AG09309 (cell line): ENCODE measurements at places on chromosomes 5 and 9.

DNA sequence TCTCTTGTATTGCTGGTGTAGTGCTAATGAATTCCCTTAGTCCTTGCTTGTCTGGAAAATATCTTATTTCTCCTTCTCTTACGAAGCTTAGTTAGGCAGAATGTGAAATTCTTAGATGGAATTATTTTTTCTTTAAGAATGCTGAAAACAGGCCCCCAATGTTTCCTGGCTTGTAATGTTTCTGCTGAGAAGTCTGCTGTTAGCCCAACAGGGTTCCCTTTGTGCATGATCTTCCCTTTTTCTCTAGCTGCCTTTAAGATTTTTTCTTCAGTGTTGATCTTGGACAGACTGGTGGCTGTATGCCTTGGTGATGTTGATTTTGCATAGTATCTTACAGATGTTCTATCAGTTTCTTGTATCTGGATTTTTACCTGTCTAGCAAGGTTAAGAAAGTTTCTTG lies 191.3 kb upstream of the DMRTA1 start:
- DNase-seq = no peak

DNA sequence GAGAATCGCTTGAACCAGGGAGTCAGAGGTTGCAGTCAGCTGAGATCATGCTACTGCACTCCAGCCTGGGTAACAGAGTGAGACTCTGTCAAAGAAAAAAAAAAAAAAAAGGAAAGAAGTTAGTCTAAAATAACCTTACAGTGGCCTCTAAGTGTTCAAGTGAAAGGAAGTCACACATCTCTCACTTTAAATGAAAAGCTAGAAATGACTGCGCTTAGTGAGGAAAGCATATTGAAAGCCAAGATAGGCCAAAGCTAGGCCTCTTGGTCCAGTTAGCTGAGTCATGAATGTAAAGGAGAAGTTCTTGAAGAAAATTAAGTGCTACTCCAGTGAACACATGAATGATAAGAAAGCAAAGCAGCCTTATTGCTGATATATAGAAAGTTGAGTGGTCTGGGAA lies 38.1 kb downstream of the ITGA1 start:
- DNase-seq = no peak

GRCh38 chr5:20494706-20495105 lies 506.7 kb upstream of the CDH18 start:
- DNase-seq = no peak

DNA sequence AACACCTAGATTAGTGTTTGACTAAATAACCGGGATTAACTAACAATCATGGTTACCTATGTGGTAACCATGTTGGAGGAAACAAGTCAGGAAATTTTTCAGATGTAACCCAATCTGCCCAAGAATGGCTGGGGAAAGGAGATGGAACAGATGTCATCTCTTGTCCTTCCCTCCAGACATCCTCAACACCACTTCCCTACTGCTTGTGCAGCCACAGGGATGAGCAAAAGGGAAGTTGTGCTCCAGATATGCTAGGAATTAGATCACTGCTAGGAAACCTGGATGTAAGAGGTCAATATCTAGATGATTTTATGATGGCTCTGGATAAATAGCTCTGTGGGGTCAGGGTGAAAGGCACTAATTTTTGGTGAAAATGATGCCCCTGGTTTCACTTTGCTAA lies 61.3 kb upstream of the ELL2 start:
- DNase-seq = no peak

DNA sequence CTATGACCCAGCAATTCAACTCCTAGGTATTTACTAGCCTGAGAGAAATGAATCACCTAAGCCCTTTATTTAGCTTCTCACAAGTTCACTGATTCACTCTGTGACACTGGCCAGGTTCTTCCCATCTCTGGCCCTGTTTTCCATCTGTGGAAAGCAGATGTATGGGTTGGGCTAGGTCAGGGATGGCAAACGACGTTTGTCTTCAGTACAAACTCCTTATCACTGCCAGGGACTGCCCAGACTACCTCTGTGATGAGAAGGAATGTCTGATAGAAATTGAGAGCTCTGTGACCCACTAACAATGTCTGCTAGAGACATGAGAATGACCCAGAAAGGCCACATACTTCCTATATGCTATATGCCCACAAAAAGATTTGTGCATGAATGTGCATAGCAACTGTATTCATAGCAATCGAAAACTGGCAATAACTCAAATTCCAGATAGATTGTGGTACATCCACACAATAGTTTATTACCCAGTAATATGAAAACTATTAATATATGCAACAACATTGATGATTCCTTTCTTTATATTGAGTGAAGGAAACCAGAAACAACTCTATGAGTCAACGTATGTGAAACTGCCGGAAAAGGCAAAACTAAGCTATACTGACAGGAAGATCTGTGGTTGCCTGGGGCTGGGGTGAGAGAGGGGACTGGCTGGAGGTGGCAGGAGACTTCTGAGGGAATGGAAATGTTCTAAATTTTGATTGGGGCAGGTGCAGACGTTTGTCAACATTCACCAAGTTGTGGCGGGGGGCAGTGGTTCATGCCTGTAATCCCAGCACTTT lies 32.0 kb upstream of the ADAM19 start:
- DNase-seq = no peak

DNA sequence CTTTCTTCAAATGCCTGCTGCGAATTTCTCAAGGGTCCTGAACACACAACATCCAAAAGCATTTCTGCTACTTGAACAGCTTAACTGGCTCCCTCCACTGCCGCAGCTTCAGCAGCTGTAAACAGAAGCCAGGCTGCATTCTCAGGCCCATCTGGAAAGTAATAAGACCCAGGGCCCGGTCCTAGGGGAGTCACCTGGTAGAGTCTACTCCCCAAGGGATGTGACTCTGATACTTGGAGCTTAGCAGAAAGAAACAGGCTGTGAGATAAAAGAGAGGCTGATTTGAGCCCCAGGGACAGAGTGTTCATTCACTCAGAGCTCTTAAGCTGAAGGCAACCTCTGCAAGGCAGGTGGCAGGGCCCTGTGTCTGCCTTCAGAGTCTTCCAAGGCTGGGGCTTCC lies 356.8 kb downstream of the SPOCK1 start:
- no peak for DNase-seq

DNA sequence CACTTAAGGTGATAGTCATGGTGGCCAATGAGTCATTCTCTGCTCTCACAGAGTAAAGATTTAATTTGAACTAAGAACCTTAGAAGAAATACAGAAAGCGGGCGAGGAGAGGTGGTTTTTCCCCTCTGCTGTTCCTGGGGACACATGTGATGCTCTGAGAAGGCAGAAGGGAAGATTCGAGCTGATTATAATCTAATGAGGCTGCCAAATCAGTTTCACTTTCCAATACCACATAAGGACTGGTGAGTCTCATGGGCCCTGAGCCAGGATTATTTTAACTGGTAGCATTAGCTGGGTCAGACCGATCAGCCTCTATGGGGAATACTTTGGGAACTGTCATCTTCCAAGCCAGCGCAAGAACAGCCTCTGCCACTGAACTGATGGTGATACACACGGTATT lies 116.5 kb downstream of the SLC1A3 start:
- DNase-seq = no peak

- no peak for DNase-seq
Measured at GRCh38 chr5:133326361-133326760, 274.5 kb downstream of the HSPA4 start.

DNA sequence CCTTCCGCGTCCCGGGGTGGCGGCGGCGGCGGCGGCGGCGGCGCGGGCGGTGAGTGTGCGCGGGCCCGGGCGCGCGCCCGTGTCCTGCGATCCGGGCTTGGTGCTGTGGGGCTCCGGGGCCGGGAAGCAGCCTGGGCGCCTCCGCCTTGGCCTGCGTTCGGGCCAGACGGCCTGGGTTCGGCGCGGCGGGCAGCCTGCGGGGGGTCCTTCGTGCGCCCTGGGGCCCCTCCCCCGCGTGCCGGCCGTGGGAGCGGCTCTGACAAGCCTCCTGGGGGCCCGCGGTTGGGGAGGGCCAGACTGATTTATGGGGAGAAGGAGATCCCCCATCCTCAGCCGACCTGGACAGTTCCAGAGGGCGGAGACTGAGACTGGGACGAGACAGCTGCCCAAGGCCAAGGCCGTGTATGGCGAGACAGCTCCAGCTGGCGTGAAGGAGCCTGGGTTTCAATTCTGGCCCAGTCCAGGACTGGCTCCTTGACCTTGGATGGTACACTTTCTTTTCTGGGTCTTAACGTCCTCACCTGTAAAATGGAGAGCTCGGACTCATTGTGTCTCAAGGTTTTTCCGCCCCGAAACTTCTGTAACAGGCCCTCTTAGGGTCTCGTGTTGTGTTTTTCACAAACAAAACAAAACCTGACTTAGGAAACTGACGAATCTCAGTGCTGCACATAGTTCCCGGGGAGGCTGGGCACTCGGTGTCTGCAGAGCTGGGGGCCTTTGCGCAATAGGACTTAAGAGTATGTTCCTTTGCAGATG lies 603 bp downstream of the TMEM268 start:
- DNase-seq = no peak

- no peak for DNase-seq
Measured at GRCh38 chr5:177131352-177132135, 2.0 kb upstream of the NSD1 start.

DNA sequence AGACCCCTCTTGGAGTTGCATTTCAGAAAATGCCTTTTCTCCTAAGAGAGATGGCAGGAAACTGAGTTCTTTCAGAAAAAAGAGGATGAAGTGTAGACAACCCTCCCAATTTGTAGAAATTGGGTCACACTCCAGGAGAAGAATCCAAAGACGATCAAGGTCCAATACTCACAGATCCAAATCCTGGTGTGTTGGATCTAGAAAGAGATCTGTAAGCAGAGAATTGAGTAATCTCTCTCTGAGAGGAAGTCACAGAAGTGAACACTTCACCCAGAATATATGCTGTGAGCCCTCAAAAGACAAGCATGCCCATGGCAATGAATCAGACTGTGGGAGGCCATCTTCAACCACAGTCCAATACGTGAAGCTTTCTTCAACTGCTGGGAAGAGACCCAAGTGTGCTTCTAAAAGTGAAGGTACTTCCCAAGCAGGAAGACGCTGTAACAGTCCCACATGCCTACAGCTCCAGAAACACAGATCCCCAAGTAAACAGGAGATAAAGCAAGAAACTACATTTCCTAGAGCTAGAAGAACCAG lies 182.7 kb downstream of the SMC2 start:
- DNase-seq = no peak

GRCh38 chr5:81354093-81354492 lies 39.8 kb downstream of the ACOT12 start:
- DNase-seq = no peak

- no peak for DNase-seq
Measured at GRCh38 chr5:140024928-140025327, 18.2 kb downstream of the NRG2 start.

DNA sequence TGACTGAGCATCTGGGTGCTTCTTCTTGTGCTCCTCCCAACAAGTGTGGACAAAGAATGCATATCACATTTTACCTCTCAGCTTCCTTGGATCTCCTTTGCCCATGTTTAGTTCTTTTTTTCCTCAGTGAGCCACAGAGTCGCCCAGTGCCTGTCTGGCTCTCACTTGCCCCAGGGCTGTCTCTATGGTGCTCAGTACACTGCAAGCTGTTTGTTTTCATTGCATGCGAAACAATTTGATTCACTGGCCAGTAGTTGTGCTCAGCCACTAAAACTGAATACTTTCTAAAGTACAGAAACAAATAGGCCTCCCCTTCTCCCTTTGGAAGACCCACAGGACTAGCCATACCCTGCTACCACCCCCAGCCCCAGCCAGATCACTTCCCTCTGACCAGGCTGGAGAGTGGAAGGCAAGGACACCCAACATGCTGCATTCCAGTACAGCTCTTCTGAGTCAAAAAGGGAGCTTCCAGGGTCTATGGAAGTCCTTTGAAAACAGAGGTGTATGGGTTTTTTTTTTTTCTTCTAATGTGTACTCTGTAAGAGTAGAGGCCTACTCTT lies 3.8 kb downstream of the LHFPL2 start:
- no peak for DNase-seq

DNA sequence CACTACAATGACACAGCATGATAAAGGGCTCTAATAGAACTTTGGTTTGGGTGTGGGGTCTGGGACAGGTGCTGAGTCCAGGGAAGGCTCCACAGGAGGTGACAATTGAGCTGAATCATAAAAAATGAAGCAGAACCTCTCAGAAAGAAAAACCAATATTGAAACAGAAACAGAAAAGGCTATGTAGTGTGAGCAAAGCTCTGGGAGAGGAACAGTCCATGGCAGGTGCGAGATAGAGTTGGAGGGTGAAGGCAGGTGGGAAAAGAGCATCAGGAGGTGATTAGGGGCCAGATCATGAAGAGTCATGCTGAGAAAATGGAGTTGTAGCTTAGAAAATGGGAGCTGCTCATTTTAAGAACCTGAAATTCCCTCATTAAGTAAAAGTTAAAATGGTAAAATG lies 164.9 kb downstream of the KCTD16 start:
- DNase-seq = no peak

- peak; percentile 90 for DNase-seq
Measured at GRCh38 chr5:169626779-169627178, 10.3 kb upstream of the DOCK2 start.

DNA sequence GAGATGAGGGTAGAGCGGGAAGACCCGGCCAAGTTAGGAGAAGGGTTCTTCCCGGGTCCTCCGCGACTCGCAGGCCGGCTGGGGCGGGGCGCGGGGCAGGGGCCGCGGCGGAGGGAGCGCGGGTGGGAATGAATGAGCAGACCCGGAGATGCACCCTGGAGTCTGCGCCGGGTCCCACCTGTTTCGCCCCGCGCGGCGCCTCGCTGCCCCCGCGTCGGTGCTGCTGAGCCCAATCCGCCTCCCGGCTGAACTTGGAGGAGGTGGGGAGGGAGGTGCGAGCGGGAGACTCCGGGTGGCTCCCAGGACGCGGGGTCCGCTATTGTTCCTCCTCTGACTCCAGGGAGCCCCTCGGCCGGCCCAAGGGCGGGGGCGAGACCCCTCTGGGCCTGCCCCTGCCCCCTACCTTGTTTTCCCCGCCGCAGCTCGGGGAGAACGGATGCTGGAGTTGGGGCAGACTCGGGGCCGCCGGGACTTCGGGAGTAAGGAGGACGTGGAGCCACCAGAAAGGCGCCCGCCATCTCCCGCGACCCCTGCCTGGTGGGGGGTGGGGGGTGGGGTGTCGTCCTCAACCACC lies 659 bp downstream of the RAI14 start:
- no peak for DNase-seq

DNA sequence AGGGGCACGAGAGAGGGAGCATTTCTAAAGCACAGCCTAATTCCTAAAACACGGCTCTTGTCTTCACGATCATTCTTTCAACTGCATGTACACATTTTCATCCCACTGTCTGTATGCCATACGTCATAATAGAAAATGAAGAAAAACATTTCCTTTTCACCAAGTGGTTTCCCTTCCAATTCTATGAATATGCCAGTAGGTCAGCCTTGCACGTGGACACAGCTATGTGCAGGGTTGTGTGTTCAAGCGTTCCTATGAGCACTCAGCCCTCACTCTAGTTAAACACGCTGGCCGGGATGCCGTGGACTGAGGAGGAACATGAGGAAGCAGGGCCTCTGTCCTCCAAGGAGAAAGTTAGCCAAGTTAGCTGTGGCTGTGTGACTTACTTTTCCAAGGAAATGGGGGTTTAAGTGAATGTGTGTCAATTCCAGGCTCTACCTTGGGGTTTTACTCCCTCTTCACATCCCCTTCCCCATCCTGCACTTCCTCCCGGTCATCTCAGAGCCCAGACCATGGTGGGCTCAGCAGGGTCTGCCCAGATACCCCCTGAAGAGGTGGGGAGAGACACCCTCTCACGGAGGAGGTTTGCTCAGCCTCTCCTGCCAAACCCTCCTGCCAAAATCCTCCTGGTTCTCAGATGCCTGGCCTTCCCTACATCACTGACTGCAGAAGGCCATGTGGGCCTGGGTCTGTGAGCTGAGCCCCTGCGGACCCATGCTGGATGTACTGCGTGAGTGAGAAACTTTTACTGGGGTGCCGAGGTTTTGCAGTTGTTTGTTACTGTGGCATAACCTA lies 230.6 kb downstream of the FSTL4 start:
- DNase-seq = no peak
